ENCODE measurements at places on chromosomes 6 and 20.

DNA sequence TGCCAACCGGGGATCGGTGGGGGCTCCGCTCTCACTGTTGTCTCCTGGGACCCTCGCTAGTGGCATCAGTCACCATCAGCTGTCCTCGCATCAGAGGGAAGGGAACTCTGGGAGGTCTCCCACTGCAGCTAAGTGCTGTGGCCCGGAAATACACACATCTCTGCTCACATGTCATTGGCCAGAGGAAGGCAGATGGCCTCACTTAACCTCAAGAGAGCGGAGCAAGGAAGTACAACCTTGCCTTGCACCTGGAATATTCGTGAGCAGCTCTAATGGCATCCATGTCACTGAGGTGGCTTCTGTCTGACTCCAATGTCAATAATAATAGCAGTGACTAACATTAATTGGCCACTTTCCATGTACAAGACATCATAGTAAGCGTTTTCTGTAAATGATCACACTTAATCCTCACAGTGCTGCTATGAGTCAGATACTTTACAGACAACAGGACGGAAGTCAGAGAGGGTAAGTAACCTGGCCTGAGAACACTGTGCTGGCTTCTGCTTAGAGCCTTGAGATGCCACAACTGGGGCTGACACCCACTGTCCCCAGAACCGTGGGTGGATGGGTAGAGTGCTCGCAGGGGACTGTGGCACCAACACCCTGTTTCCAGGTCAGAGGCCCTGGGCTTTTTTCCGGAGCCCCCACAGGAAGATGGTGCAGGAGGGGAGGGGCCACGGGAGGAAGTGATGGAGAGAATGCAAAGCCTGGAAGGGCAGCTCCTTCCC, 6.0 kb downstream of the LHFPL5 start:
- peak; percentile 85 for DNase-seq

DNA sequence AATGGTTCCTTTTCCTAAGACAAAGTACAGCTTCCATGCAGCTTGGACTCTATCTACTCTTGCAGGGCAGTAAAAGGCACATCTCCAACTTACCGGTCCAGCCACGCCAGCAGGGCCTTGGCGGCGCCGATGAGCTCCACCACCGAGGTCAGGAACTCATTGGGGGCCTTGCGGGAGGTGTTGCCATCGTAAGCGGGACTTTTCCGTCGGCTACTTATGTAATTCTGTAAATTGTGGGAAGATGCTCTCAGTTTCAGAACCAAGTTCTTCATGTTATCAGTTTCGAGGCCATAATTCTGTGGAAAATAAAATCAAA, 68.5 kb downstream of the CNKSR3 start:
- no peak for DNase-seq

GRCh38 chr6:129766959-129767728, 57.2 kb upstream of the ARHGAP18 start:
- peak; percentile 86 for DNase-seq

GRCh38 chr20:53947501-53948195, 122.7 kb downstream of the BCAS1 start:
- DNase-seq: no peak

DNA sequence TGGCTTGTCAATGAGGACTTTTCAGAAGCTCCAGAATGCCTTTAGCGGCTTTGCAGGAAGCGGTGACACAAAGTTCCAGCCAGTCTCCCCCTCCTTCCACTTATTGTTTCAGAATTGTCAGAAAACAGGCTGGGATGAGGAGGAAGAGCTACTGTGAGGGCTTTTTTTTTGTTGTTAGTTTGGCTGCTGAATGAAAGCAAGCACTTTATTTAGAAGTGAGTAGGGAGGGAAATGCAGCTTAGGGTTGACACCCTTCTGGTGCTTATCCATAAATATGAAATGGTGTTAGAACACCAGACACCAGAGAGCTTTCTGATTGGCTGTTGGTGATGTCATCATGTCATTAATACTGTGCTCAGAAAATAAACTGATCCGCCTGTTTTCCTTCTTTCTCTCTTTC, 251.5 kb downstream of the SOX4 start:
- peak; percentile 38 for DNase-seq

DNA sequence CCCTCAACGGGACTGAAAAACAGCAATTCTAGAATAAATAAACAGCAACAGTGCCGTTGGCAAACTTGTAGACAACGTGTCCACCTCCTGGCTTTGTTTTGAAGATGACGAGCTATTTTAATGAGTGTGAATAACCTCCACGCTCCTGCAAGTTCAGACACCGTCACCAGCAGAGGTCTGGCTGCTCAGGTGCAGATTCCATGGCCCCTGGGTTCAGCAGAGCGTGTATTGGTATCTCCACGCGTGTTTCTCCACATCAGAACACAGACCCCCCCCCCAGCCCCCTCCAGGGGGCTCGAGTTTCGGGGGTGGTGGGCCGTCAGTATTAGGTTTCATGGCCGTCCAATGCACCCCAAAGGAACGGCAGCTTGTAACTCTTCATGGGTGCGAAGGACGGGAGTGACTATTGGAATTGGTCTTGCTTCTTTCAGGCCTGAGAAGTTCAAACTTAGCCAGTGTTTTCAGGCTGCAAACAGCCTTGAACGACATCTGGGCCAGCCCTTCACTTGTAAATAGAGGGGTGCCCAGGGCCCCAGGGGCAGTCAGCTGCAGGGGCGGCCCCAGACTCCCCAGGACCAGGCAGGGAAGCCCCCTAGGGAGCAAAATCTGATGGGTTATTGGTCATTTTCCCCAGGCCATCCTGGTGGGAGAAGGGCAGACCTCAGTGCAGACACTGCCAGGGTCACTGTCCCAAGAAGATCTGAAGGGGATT, 308.6 kb downstream of the TAF4 start:
- DNase-seq: no peak

GRCh38 chr6:81086991-81087390, 665.5 kb downstream of the TENT5A start:
- no peak for DNase-seq

DNA sequence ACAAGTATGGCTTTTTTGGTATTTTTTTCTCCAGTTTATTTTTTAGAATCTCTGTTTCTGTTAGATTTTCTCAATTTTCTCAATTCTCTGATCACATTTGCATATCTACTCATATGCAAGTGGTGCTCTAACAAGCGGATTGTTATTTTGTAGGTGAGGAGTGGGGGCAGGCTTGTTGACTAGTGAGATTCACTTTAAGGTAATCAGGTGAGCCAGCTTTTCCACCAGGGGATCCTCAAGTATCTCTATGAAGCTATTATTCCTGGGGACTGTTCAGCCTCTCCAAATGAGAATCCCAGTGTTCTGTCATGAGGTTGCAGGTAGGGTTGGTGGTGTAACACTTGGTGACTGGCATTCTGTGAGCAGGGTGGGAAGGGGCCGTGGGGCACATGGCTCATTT, 274.3 kb upstream of the FERMT1 start:
- no peak for DNase-seq

DNA sequence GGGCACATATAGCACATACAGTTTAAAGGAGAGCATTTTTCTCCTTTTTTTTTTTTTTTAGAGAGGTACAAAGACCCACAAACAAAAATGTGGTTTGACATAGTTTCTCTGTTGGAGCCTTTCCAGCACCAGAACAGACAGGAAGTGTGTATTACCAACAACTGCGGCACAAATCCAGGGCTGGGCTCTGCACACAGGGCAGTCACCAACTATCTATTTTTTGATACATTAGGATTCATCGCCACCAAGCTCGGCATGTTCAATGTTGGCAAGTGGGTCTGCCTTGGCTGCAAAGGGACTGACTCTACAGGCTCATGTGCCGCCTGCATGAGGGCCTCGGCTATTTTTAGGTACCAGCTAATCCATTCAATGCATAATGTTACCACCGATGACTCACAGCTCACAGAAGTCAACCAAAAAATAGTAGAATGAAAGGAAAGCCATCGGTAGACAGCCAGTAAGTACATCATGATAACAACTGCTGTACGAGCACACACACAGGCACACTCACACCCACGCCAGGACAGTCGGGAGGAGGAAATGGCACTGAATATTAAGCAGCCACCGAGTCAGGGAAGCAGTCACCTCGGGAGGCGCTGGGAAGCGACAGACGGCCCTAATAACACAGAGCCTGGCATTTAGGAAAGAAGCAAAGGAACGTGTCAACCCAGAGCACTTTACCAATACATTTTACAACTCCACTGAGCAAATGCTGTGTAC, 81.6 kb downstream of the GMPR start:
- peak; percentile 65 for DNase-seq

DNA sequence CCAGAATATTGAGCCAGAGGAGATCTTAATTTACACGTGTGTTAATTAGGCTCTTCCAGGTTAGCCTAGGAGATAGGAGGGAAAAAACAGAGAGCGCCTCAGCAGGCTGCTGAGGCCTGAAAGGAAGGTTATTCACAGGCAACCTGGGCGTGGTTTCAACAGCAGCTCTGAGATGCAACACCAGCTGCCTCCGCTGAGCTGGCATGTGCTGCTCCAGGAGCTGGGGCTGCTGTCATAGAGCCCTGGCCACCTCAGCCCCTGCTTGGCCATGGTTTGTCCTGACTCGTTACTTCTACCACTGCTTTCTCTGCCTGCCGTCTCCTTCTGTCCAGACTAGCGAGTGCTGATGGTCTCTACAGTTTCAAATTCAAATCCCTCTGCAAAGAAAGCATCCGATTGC, 32.4 kb upstream of the RPP40 start:
- DNase-seq: peak; percentile 80

DNA sequence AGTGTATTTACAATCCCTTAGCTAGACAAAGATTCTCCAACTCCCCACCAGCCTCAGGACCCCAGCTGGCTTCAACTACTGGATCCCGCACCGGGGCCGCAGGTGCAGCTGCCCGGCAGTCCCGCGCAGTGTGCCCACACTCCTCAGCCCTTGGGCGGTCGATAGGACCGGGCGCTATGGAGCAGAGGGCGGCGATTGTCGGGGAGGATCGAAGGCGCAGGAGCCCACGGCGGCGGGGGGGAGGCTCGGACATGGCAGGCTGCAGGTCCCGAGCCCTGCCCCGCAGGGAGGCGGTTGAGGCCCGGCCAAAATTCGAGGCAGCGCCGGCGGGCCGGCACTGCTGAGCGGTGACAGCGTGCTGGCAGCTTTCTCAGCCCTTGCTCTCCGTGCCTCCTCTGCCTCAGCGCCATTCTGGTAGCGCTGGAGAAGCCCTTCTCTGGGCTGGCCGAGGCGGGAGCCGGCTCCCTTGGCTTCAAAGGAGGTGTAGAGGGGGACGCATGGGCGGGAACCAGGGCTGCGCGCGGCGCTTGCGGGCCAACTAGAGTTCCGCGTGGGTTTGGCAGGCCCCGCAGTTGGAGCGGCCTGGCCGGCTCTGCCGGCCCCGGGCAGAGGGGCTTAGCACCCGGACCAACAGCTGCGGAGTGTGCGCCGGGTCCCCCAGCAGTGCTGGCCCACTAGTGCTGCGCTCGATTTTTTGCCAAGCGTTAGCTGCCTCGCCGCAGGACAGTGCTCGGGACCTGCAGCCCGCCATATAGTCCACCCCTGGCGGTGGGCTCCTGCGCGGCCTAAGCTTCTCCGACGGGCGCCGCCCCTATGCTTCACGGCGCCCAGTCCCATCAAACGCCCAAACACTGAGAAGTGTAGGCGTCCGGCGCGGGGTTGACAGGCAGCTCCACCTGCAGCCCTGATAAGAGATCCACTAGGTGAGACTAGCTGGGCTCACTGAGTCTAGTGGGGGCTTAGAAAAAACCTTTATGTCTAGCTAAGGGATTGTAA, 32.4 kb upstream of the KIF13A start:
- DNase-seq: no peak

DNA sequence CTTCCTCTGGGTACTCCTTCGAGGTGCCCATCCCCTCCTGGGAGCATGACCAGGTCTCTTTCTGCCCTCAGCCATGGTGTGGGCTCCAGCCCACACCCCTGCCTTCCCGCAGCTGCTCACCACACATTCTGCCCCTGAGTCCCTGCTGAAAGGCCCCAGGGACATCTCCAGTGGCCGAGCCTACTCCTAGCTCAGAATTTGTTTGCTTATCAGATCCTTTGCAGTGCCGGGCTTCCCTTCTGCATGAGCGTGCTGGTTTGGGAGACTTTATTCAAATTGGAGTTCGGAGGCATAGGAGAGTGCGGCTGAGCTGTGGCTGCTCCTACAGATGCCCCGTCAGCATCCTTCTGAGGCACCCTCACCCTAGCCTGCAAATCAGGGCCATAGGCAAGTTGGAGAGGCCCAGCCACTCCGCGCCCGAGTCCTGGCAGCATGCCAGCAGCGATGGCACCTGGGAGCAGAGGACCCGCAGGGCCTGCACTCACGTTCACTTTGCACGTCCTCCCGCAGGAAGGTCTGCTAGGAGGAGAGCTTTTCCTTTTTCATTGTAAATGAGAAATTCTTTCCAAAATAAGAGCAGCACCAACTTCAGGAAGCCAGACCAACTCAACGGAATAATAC, 327.3 kb downstream of the QKI start:
- DNase-seq: no peak

- no peak for DNase-seq
Measured at GRCh38 chr20:15065794-15066193, 728.4 kb upstream of the FLRT3 start.

GRCh38 chr20:11429168-11429567, 488.5 kb upstream of the BTBD3 start:
- DNase-seq: no peak

- no peak for DNase-seq
Measured at GRCh38 chr6:113364766-113365165, 492.4 kb upstream of the MARCKS start.

DNA sequence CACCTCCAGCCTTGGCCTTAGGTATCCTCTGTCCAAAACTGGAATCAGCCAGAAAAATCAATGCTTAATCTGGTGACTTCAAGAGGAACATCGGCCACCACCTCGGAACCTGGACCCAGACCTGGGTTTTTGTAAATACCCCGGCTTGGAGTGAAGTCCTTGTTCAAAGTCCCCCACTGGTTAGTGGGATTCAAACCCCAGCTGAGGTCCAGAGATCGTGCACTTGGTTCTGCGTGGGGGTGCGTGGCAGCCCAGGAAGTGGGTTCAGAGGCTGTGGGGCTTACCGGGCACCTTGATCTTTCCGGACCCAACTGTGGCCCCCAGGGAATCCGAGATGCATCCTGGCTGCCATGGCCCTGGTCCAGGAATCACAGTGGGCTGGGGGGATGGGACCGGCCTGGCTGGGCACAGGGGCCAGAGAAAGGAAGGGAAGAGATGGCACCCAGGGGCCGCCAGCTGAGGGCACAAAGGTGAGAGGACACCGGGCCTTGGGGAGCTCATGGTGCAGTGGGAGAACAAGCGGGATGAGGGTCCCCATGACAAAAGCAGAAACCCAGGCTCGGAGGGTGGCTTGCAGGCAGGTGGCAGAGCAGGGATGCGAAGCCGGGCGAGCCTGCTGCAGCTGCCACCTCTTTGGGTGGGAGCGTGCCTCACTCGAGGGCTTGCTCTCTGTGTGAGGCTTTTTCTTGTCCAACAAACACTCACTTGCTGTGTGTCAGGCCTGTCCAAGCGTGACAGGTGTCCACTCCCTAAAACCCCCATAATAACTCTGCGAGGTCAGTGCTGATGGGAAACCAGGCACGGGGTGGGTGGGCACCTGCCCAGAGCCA, 27.7 kb downstream of the ZBP1 start:
- DNase-seq: peak; percentile 15
